ENCODE measurements at places on chromosomes 1 and 21.

- DNase-seq, result no peak
Measured at GRCh38 chr1:198597690-198598430, 41.0 kb upstream of the PTPRC start.

DNA sequence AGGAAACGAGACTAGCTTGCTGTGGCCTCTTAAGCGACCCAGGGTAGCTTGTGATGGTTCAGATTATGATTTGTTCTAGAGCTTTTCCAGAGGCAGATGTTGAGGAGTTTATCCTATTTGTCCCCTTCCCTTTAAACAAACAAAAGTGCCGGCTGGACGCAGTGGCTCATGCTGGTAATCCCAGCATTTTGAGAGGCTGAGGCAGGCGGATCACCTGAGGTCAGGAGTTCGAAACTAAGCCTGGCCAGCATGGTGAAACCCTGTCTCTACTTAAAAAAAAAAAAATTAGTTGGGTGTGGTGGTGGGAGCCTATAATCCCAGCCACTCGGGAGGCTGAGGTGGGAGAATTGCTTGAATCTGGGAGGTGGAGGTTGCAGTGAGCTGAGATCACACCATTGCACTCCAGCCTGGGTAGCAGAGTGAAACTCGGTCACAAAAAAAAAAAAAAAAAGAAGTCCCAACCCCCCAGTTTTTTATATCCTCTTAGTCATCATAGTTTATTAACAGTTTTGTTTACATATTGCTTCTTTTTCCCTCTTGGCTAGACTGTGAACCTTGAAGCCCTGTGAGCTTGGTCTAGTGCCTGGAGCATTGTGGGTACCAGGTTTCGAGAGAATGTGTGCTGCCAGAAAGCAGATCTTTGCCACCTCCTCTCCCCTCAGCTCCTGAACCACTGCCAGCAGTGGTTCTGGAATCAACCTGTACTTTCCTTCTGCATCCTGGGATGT lies 29.8 kb downstream of the MAPKAPK2 start:
- DNase-seq, result no peak

DNA sequence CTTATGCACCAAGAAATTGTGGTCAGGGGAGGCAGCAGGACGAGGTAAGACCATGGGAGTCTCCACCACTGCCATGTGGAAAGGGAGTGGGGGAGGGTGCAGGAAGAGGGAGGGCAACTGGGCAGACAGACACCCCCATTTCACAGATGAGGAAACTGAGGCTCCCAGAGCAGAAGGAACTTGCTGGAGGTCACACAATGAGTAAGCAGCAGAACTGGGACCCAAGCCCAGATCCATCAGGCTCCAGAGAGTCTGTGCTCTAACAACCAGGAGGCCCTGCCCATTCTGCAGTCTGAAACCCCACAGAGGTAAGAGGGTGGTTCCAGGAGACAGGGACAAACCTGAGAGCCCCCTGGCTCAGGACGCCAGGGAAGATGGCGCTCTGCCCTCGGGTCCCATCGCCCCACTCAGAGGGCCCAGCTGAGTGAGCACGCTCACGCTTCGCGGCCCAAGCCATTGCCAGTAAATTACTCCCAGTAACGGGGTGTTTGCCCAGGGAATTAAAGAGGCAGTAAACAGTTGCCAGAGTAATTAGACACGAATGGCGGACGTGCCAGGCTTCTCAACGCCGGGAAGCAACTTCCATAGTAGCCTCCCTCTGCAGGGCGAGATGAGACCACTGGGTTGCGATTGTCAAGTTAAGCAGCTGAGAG lies 59.2 kb downstream of the MATN1 start:
- no peak for DNase-seq

- no peak for DNase-seq
Measured at GRCh38 chr21:33268737-33269441, 2.7 kb downstream of the IL10RB start.

GRCh38 chr1:245684166-245684565 lies 529.4 kb downstream of the KIF26B start:
- DNase-seq, result no peak

- no peak for DNase-seq
Measured at GRCh38 chr1:89611721-89612120, 21.2 kb upstream of the LRRC8C start.

GRCh38 chr1:201893431-201893830 lies 4.7 kb downstream of the SHISA4 start:
- no peak for DNase-seq

DNA sequence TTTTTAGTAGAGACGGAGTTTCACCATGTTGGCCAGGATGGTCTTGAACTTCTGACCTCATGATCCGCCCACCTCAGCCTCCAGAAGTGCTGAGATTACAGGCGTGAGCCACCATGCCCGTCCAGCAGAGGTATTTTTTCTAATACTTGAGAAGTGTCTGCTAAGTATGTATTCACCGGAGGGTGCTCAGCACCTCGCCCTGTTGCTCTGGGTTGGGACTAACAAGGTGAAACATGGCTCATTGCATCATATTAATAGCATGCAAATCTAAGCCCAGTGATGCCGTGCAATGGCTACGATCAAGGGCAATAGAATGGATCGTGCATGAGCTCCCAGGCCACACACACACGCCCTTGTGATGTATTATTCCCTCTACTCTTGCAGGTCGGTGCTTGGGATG lies 68.7 kb downstream of the PDE9A start:
- DNase-seq, result no peak

- no peak for DNase-seq
Measured at GRCh38 chr1:77718181-77718580, 35.7 kb upstream of the ZZZ3 start.

- DNase-seq, result no peak
Measured at GRCh38 chr1:94240822-94241221, 3.4 kb upstream of the ARHGAP29 start.

- no peak for DNase-seq
Measured at GRCh38 chr1:119958223-119958622, 61.9 kb upstream of the ADAM30 start.

DNA sequence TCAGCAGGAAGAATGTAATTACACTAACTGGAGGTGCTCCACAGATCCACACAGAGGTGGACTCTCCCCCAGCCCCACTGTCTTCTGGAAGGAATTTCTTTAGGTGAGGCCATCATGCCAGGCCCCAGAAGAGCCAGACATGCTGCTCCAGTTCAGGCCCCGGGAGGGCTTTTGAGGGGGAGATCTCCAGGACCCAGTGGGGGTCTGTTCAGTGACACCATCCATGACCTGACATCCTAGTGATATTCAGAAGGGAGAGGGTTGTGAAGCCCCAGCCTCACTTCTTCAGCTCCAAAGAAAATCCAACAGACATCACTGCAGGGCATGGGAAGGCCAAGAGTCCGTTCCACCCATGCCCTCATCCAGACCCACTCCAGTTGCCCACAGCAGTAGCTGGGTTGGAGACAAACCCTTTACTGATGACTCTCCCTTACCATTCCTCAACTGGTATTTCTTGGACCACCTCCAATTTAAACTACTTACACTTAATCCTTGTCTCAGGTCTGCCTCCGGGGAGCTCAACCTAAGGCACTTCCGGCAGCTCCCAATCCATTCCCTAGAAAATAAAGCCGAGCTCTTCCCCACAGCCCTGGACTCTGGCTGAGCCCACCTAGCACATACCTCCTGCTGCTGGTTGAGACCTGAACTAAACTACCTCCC lies 39.2 kb downstream of the CSMD2 start:
- DNase-seq, result no peak

DNA sequence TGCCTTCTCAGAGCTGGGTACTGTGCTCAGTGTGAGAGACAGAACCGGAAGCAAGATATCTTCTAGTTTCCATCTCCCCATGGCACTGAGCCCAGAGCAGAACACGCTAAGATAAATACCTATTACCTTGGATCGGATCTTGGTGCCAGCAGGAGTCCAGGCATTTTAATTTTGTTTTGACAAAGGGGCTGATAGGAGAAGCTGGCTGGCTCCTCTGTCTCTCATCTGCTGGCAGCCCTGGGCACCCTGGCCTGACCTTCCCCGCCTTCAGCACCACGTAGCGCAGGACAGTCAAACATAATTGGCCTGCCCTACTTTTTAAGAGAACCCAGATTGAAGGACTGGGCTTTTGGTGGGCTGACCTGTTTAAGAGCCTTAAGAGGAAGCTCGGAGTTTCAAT lies 160.7 kb upstream of the KLHDC7A start:
- no peak for DNase-seq

- no peak for DNase-seq
Measured at GRCh38 chr1:173057984-173058383, 7.2 kb upstream of the TNFSF18 start.

DNA sequence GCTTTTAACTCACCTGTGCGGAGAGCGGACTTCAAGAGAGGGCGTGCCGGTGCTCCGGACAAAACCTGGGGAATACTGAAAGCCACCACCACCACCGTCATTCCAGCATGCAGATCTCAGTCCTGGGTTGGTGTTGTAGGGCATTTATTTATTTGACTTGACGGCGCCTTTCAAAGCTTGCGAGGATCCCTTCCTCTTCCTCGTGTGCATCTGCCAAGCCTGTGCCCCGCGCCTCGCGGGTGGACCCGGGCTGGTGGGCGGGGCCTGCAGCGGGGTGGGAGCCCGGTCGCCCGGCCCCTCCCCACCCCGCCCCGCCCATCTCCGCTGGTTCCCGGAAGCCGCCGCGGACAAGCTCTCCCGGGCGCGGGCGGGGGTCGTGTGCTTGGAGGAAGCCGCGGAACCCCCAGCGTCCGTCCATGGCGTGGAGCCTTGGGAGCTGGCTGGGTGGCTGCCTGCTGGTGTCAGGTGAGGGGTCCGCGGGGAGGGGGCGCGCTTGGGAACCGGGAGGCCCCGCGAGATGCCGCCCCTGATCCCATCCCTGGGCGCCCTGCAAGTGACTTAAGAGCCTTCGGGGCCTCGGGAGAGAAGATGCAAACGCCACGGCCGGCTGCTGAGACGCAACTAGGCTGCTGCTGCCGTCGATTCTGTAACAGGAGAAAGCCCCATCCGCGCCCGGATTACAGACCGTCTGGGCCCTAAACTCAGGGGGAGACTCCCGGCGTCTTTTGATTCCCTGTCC lies at the start of gene IL10RB:
IL10RB (plus strand) TSS at position 318 of the 739 bp plus-strand sequence; CDS start at position 417, 99 bp downstream.
- DNase-seq, result peak; percentile 46

DNA sequence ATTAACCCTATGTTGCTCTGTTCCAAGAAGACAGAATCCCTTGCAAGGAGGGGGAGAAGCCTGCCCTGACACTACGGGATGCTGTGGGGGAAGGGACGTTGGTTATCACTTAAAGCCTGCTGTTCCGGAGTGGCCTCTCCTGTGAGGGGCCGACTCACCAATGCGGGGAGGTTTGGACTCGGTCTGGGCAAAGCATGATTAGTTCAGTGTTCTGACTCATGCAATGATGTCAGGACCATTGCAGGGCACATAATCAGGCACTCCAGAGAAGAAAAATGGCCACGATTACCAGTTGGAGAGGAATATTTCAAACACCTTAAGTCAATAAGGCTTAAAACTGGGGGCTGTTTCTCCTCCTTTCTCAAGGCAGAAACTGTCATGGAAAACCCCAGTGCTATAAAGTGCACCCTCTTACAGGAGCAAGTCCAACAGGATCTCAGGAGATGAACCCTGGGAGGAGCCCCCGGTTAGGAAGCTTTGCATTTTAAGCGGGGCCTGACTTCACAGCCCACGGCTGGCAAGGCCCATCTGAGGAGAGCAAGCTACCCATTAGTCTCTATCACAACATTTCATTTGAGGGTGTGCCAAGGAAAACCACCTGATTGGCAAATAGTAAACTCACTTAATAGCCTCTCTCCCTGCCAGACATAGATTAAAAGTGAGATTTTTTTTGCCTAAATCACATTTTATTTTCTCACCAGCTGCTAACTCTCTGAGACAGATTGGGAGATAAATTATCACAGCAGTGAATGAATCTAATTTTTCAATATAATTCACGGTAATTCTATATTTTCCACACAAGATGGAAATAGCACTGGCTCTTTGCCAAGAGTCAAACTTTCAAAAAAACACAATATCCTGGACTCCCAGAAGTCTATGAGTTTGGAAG lies 202.5 kb downstream of the C1orf94 start:
- DNase-seq, result no peak

DNA sequence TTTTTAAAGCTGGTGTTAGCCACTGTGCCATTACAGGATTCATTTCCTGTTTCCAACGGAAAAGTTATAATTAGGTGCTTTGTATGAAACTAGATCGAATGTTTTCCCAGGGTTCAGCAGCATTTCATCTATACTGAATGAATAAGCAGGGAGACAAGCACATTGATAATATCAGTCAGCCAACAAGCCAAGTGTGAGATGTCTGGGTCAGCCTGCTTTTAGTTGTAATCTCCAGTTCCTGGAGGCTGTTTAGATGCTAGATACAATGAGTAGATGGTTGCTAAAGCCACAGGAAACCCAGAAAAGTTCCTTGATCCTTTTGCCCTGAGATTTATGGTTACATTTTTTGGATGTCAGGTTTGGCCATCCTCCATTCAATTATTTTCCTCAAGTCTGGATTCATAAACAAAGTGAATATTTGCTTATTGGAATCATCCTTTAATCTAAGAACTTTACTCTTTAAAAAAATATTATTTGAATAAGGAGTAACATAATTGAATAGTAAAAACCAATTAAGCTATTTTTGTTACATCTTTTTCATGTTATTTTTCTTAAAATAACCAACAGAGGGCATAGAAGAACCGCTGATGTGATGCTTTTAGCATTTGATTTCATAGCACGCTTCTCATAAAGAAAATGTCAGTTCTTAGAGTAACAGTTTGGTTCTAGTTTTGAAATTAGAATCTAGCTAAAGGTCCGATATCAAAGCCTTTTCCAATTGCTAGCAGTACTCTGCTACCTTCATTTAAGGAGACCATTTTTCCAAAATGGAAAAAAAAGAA lies 76.6 kb downstream of the HSPA13 start:
- DNase-seq, result no peak

- DNase-seq, result no peak
Measured at GRCh38 chr1:168199056-168199455, 20.3 kb downstream of the TIPRL start.

DNA sequence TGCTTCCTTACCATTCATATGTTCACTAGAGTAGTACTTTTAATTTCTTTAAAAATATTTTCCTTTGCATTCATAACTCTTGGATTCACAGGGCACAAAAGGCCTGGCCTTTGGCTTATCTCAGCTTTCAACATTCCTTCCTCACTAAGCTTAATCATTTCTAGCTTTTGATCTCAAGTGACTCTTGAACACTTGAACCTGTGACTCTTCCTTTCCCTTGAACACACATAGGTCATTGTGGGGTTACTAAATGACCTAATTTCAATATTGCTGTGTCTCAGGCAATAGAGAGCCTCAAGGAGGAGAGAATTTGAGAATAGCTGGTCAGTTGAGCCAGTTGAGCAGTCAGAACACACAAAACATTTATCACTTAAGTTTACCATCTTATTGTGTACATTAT lies 49.9 kb downstream of the COL11A1 start:
- DNase-seq, result no peak
